Stimulated activated CD8-positive, alpha-beta memory T cell treated with anti-CD3 and anti-CD28 coated beads, Interleukin-2, amount 100 ng/mL, for 1 hour (primary cell): ENCODE measurements at places on chromosomes 4 and X.

- no peak for DNase-seq
Measured at GRCh38 chrX:74272230-74272629, 31.8 kb upstream of the ZCCHC13 start.

- DNase-seq = no peak
Measured at GRCh38 chr4:37798616-37799015, 27.9 kb upstream of the PGM2 start.

DNA sequence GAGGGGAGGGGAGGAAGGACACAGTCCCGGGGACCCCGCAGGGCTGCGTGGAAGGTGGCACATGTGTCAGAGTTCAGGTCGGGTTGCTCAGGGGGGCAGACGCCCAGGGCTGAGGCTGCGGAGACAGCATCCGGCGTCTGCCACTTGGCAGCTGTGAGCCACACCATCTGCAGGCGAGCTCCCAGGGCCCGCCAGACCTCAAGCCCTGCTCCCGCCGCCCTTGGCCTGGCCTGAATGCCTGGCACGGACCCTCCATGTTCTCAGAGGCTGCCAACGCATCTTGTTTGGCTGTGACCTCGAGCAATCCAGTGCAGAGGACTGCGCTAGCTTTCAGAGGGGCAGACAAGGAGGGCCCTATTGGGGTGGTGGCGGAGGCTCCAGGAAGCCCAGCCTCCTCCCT lies 5.1 kb downstream of the BGN start:
- no peak for DNase-seq

- no peak for DNase-seq
Measured at GRCh38 chrX:773292-774025, 142.9 kb downstream of the SHOX start.

GRCh38 chr4:54961357-54961975 lies 163.9 kb downstream of the KDR start:
- DNase-seq = no peak

GRCh38 chrX:110321081-110321480 lies 3.2 kb upstream of the AMMECR1 start:
- DNase-seq = no peak

DNA sequence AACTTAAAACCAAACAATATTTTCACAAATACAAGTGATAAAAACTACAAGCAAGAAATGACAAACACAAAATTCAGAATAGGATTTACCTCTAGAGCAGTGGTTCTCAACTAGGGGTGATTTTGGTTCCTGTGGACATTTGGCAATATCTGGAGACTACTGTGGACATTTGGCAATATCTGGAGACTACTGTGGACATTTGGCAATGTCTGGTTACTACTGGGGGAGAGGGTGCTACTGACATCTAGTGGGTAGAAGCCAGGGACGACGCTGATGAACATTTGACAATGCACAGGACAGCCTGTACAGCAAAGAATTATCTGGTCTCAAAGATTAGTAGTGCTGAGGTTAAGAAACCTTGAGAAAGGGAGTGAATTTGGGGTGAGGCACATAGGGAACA lies 169.8 kb downstream of the CLCN4 start:
- no peak for DNase-seq

GRCh38 chr4:152132776-152133175 lies 372.0 kb upstream of the GATB start:
- DNase-seq = no peak

GRCh38 chrX:136577552-136577951 lies 45.5 kb downstream of the VGLL1 start:
- peak; percentile 40 for DNase-seq

GRCh38 chrX:38616904-38617303 lies 55.6 kb downstream of the TSPAN7 start:
- no peak for DNase-seq

- no peak for DNase-seq
Measured at GRCh38 chrX:3990569-3990968, 277.1 kb upstream of the PRKX start.

GRCh38 chr4:89022426-89023128 lies 34.4 kb downstream of the FAM13A start:
- DNase-seq = no peak
